ENCODE measurements at places on chromosomes 3 and 15.
A peak's percentile ranks its signal among the peaks of the same experiment; 100 is the strongest.

- no peak for DNase-seq
These were observed 21.8 kb downstream of the IGDCC4 start for GRCh38 chr15:65400760-65401610.

GRCh38 chr15:79432345-79433275 is 474 bp downstream of the MINAR1 start:
- no peak for DNase-seq

DNA sequence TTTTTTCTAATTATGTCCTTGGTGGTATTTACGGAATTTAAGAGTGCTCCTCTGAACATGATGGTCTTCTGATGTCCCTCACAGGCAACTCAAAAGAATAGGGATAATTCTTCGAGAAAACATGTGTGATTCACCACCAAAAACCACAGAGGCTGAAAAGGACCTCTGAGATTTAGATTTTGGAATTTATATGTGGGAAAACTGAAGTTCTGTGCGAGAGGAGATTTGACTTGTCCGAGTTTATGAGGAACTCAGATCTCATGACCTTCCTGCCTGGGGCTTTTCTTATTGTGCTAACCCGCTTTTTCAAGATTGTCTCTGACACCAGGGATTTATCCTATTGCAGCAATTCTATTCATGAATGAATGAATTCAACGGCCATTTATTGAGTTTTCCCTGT is 142.4 kb downstream of the FAM43A start:
- DNase-seq = no peak

DNA sequence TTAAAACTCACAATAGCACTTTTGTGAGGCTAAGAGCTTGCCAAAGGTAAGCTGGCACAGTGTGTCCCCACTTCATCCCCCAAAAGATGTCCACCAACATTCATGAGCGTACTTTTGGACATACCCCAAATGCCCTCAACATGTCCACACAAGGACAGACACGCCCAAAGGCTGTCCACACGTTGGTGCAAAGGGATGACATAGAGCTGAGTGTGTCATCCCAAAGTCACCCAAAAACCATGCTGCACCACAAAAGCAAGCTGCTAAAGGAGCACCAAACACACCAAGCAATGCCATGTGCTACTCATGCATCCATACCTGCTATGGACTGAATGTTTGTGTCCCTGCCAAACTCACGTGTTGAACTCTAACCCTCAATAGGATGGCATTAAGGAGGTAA is 57.9 kb downstream of the KLF13 start:
- DNase-seq = no peak

GRCh38 chr15:68678746-68679145 is 100.0 kb downstream of the CORO2B start:
- no peak for DNase-seq

- DNase-seq = peak; percentile 33
These were observed 92.5 kb downstream of the CHSY1 start for GRCh38 chr15:101159096-101159935.

DNA sequence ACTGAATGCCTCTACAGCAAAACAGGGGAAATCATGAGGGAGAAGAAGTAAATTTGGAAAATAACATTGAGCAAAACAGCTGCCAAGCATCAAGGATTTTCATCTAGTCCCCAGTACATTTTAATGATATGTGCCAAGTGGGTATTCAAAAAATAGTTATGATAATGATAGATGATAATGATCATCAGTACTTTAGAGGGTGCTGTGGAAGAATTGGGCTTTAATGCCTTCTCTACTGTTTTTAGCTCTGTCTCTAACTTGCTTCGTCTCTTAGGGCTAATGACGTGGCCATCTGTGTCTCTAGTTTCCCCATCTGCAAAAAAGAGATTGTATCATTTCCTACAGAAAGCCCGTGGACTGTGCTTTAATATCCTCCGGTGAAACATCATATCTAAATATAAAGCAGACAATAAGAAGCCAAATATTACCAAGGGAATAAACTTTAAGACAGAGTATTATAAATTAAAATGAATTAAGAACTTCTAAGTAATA is 10.2 kb upstream of the FSIP1 start:
- no peak for DNase-seq

DNA sequence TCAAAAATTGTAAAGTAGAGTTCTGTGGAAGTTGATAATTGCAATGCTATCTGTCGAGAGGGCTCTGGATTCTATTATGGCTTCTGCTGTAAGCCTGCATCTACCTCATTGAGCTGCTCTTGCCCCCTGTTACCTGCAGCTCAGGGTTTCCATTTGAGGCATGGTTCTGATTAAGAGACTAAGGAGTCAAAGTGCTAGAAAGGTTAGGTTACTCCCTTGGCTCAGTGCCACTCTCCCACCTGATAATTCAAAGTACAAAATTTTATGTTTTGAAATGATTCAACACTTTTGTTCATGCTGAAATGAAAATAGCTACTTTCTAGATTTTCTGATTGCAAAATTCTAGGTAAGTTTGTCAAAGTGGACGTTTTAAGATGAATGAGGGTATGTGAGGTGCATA is 220.5 kb upstream of the SATB1 start:
- DNase-seq = no peak

DNA sequence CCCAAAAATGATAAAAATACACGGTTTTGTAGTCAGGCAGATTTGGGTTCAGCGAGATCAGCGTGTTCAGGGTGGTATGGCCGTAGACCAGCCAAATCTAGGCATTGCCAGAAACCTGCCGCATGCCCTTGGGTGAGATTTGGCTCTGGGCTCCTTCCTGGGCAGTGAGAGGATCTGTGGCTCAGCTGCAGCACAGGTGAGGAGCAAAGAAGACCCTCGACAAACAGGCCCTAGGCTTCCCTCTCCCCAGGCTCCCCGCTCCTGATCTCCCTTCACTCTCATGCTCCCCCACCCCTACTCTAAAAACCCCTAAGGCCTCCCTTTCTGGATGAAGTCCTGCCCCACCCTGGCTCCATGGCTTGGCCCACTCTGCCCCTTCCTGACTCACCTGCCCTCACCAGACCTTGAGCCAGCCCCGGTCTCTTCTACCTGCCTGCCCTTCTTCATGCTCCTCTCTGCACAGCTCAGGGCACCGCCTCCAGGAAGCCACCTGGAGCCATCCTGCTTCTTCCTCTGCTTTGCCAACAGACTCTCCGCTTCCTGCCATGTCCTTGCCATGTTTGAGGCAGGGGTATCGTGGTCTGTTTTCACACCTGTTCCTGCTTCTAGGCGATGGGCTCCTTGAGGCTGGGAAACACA is 88.1 kb downstream of the CORO2B start:
- DNase-seq = no peak

- DNase-seq = no peak
These were observed 12.9 kb downstream of the NEO1 start for GRCh38 chr15:73065114-73065513.

DNA sequence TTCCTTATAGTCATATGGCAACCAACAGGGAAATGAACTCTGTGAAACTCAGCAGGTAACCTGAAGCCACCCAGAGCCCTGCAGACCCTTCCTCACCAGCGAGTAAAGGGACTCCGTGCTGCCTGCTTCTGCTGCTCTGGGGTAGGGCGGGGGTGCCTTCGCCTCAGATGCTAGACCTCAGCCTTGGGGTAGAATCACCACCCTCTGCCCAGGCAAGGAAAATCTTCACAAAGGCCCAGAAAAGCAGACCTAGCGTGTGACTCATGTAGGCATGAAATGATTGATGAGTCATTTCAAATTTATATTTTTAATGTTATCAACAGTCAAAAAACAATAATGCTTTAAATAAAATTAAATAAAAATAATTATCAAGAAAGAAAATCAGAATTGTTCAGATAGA is 6.6 kb downstream of the STIMATE start:
- peak; percentile 26 for DNase-seq

Measured in stimulated activated CD4-positive, alpha-beta T cell treated with anti-CD3 and anti-CD28 coated beads, Interleukin-12 subunit alpha, Interleukin-12 subunit beta, amount 100 ng/mL, for 24 hours (primary cell).